HT-29 (cell line): ENCODE measurements at places on chromosomes 2 and 18.

DNA sequence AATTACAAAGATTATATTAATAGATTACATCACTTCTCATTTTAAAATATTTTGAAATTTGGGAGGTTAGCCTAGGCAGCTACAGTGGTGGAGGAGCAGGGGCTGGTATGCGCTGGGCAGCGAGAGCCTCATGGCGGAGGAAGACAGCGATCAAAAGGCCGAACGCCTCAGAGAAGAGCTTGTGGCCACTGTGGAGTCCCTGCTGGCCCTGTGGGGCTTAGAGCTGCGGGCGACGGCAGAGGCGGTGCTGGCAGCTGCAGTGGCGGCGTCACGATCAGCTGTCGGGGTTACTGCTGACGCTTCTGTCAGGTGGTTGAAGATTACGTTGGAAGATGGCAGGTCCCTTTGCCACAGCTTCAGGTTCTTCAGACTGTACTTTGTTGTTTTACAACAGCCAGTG is 87.4 kb downstream of the ROCK2 start:
- DNase-seq = no peak

DNA sequence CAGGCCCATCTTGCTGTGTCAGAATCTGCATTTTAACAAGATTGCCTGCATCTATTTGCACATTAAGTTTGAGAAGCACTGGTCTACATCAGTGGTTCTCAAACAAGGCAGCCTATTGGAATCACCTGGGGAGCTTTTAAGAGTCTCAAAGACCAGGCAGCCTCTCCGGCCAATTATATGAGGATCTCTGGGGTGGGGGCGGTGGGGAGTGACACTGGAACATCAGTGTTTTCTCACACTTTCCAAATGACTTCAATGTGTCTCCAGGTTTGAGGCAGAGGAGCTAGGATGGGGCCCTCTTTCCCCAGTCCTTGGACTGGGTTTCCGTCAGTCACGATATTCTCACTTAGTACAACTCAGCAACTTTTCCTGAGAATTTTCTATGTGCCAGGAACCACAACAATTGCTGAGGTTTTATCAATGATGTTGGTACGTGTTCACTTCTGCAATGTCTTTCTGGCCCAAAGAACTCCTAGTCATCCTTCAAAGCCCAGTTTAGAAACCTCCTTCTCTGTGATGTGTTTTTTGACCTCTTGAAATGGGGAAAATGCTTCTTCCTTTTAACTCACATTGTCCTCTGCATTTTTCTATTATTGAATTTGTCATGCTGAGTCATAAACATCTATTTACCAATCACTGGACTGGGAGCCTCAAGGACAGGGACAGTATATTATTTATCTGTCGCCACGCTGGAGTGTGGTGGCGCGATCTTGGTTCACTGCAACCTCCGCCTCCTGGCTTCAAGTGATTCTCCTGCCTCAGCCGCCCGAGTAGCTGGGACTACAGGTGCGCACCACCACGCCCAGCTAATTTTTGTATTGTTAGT is 130.9 kb downstream of the MYCN start:
- DNase-seq = no peak

- DNase-seq = no peak
Measured at GRCh38 chr2:11726384-11726783, 20.0 kb upstream of the LPIN1 start.

DNA sequence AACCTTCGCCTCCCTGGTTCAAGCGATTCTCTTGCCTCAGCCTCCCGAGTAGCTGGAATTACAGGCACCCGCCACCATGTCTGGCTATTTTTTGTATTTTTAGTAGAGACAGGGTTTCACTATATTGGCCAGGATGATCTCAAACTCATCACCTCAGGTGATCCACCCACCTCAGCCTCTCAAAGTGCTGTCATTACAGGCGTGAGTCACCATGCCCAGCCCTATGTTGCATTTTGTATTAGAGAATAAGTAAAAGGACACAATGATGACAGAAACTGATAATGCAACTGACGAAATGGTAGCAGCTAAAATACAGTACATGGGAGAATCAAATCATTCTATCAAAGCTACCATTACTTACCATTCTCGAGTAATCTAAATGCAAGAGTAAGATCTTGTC is 276.7 kb downstream of the DSEL start:
- DNase-seq = no peak

GRCh38 chr2:200708943-200709342 is 102.8 kb upstream of the BZW1 start:
- DNase-seq = no peak

DNA sequence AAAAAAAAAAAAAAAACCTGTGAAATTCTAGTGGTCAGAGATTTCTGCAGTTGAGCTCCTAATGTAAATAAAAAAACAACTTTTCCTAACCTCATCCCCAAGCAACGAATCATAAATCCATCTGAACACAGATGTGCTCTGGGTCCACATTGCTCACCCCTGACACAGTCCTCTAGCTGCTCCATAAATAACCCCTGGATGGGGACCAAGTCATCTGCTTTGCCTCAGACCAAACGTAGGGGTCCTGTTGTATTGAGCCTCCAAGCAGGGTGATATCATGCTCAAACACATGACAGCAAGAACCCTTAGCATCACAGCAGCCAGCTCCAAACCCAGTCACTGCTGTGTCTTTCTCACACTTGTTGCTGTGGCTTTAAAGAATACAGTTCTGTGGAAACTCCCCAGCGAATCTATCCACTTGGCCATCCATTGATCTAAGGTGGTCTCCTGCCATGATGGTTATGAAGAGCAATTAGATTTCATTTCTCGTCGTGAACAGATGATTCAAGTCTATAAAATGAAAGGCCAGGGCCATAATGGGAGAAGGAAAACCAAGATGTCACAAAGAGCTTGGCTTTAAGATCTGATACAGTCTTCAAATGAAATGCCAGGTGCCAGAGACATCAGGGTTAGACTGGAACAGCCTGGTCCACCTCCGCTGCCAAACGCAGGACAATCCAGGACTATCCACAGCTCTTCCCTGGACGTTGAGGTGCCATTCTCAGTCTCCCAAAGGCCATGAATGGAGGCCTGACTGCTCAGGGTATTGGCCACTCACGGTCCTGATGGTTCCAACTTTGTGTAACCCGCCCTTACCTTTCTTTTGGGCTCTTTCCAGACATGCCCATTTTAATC is 39.0 kb downstream of the TBC1D8 start:
- DNase-seq = no peak

- DNase-seq = peak; percentile 54
Measured at GRCh38 chr2:84970210-84970867, 622 bp upstream of the KCMF1 start.

DNA sequence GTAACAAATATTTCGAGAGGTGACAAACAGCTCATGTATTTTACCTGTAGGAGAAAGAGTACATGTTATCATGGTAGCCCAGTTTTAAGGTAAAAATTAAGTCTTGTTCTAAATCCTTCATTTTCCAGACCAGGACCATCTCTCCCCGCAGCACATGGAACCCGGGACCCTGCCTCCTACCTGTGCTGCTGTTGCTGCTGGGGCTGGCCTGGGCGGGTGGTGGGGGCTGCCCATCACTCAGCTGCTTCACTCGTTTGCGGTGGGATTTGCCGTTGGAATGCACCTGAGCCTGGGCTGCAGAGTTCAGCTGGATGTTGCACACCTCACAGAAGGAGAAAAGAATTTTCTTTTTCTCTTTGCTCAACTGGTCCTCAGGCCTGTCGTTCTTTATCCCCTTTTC is 92.1 kb downstream of the ZNF385B start:
- no peak for DNase-seq

GRCh38 chr2:224055101-224055500 is 16.0 kb upstream of the SERPINE2 start:
- DNase-seq = no peak

GRCh38 chr18:616380-616995 is 19.7 kb downstream of the CLUL1 start:
- DNase-seq = peak; percentile 62

GRCh38 chr2:8534729-8535468 is 147.0 kb upstream of the ID2 start:
- no peak for DNase-seq

DNA sequence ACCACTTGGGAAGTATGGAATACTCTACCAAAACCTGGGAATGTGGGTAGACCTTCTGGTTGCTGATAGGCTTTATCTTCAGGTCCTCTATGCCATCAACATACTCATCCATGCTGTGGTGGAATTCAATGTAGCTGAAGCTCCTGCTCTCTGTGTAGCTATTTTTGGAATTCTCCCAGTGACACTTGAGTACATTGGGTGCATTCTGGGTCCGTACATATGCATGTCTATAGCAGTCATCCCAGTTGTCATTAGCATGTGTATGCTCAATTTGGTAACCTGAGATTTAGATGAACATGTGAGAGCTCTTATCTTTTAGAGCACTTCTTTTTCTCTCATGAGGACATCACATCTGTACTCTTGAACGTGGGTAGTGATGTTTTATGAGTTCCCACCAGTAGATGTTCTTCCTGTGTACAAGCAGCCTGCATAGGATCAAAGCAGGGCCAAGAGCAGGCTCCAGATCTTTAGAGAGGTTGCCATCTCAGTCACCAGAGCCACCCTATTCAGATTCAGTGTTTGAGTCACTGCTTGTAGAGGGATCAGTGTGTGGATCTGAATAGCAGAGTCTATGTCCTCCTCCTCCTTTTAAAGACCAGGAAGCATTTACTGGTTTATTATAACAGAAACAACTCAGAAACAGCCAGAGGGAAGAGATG is 65.9 kb downstream of the MGAT5 start:
- no peak for DNase-seq

GRCh38 chr2:54945391-54946219 is 104.6 kb downstream of the RTN4 start:
- DNase-seq = no peak

DNA sequence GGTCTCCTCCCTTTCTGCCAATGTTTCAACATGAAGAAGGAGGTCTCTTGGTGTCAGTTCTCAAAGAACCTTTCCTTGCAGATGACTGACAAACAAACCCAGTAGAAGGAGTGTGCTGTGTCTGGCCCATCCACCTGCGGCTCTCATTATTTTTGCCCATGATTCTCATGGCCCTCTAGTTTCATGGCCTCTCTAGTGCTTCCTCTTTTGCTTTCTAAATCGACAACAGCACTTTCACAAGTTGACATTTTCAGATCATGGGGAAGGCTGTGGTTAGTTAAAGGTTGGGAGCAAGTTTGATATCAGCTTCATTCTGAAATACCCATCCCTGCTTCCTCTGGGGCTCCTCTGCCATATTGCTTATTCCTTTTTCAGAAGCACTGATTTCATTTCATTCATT is 805.2 kb downstream of the SLC4A3 start:
- DNase-seq = no peak

- no peak for DNase-seq
Measured at GRCh38 chr2:118119761-118120400, 31.6 kb downstream of the INSIG2 start.

DNA sequence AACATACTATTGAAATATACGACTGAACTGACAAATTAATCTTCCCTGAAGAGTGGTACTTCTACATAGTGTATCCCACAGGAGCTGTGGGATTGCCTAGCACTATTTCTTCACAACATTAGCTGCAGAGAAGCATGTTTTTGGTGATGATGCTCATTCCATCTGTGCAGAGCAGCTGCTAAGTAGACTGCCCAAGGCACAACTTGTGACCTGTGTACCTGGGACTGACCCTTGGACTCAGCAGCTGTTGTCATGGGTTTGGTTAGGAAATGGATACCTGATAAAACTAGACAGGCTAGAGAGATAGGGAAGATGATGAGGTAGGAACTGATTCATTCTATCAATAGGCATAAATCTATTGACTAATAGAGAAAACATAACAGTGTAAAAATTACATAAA is 1204.0 kb downstream of the DSC3 start:
- no peak for DNase-seq
